Jurkat, Clone E6-1 (cell line): ENCODE measurements at places on chromosomes 5 and 9.

- peak; percentile 15 for DNase-seq
Observed at GRCh38 chr9:129109537-129109903, 1.1 kb downstream of the CRAT start.

GRCh38 chr9:112333639-112334431 is 416 bp upstream of the PTBP3 start:
- DNase-seq: peak; percentile 91

DNA sequence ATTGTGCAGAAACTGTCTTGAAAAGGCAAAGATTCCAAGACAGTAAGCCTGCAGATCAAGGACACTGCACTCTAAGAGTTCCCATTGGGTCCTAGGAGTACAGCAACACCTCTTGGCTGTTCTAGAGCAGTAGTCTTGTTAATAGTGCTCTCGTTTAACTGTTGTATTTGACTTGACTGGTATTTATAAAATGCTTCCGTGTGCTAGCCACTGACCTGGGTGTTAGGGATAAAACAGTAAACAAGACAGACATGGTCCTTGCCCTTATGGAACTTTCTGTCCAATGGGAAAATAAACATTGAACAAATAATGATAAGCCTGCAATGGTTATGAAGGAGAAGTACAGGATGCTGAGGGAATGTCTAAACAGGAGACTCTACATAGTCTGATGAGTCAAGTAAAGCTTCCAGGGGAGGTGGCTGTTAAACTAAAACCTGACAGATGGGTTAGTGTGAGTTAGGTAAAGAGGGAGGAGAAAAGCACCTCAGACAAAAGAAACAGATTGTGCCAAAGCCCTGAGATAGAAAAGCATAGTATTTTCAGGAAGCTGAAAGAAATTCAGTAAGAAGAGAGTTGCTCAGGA is 33.3 kb downstream of the TDRD7 start:
- no peak for DNase-seq

- DNase-seq: no peak
Observed at GRCh38 chr5:115514220-115514619, 30.4 kb downstream of the FEM1C start.

DNA sequence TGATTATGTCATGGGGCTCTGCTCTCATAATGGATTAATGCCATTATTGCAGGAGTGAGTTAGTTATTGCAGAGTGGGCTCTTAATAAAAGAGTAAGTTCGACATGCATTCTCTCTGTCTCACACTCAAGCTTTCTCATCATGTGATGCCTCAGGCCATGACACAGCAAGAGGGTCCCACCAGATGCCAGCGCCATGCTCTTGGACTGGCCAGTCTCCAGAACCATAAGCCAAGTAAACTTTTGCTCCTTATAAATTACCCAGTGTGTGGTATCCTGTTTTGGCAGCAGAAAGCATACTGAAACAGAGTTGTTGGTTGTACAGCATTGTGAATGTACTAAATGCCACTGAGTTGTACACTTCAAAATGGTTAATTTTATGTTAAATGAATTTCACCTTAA is 138.1 kb downstream of the MYO10 start:
- no peak for DNase-seq

DNA sequence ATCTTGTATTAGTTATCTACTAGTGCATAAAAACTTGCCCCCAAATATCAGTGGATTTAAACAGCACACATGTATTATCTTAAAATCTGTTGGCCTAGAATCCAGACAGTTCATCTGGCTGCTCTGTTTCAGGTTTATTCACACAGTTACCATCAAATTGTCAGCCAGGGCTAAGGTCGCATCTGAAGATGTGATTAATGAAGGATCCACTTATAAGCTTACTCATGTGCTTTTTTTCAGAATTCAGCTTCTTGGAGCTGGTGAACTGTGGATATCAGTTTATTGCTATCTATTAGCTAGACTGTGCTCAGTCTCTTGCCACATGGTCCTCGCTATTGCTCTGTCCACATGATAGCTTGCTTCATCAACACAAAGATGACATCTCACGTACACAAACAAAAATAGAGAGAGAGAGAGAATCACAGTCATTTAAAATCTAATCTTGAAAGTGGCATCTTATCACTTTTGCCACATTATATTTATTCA is 81.5 kb downstream of the PRDM9 start:
- no peak for DNase-seq

GRCh38 chr9:108643731-108644510 is 211.9 kb downstream of the ACTL7B start:
- no peak for DNase-seq

DNA sequence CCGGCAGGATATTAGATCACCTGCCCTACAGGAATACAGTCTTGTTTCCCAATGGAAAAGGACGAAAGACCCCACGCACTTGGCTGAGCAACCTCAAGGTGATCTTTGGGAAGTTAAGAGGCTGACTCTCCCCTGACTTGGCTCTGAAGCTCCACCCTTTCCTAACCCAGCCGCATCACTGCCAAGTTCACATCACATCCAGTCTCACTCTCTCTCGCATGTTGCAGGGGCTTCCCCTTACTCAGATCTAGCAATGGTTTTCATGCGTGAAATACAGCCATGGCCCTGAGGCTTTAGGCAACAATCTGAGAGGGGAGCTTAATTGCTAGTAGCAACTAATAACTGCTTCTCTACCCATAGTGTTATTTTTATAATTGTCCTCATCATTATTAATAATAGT is 211.6 kb downstream of the DOCK8 start:
- DNase-seq: no peak

- DNase-seq: no peak
Observed at GRCh38 chr5:95942414-95942813, 19.2 kb downstream of the ELL2 start.

DNA sequence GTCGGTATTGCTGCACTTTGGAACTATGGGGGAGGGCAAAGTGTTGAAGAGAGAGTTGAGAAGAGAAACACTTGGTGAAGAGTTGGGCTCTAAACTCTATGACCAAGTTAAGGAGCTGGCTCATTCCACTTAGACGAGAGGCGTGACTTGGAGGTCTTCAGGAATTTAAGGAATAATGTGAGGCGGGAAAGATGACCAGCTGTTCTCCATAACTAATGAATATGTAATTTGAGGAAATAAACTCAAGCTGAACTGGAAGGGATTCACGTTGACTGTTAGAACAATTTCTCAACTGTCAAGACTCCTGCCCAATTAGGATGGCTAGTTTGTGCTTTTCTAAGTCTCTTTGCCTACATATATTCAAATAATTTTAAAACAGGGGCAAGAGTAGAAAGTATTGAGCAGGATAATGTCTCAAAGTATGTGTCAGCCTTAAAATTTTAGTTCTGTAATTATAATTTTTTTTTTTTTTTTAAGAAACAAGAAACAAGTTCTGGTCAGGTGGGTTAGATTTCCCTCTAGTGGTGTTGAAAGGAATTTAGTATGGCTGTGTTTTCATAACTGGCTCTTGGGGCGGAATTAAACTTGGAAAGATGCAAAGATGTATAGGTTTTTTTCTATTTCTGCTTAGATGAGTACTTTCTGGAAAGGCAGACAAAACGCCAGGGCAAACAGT is 33.4 kb downstream of the TMEM252 start:
- DNase-seq: peak; percentile 26

GRCh38 chr9:72579190-72579589 is 57.8 kb downstream of the TMC1 start:
- DNase-seq: no peak

GRCh38 chr5:81848362-81848880 is 97.5 kb upstream of the SSBP2 start:
- DNase-seq: no peak

GRCh38 chr5:170333161-170333910 is 35.8 kb upstream of the LCP2 start:
- peak; percentile 73 for DNase-seq

- no peak for DNase-seq
Observed at GRCh38 chr9:132210472-132211145, 48.8 kb downstream of the NTNG2 start.

GRCh38 chr5:150589862-150590601 is 50.4 kb upstream of the SYNPO start:
- no peak for DNase-seq

- no peak for DNase-seq
Observed at GRCh38 chr5:102853680-102854079, 98.6 kb downstream of the PAM start.

DNA sequence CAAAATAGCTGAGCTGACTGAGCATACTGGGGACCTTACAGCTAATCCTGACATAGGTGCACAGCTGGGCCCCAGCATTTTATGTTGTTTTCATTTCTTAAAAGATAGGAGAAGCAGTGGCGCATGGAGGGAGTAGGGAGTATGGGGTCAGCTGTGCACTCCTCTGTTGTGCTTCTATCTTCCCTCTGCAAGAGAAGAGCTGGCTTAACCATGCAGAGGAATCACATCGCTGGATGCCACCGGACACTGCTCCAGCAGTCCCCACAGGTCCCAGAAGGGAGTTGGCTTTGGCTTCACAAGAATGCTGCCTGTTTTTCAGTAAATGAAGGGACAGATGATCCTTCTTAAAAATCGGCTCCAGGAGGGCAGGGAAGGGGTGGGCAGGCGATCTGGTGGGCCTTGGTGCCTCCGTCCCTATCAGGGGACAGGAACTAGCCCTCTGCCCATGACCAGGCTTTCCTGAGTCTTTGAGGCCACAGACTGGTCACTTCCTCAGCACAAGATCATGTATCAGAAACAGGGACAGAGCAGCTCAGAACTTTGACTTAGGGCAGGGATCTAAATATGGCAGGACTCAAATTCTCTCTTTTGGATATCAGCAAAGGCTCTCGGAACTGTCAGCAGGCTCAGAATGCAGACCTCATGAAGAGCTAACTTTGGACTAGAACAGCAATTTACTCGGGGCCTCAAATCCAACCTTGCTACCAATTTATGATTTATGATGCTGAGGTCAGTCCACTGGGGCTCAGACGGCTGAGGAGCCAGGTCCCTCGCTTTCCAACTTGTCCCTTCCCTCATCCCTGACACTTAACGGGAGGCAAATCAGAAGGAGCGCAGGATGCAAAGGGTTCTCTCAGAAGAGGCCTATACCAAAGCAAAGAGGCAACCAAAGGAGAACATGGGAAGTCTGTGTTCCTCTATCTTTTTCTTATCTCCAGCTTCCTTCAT is 47.2 kb downstream of the MARCHF3 start:
- no peak for DNase-seq

DNA sequence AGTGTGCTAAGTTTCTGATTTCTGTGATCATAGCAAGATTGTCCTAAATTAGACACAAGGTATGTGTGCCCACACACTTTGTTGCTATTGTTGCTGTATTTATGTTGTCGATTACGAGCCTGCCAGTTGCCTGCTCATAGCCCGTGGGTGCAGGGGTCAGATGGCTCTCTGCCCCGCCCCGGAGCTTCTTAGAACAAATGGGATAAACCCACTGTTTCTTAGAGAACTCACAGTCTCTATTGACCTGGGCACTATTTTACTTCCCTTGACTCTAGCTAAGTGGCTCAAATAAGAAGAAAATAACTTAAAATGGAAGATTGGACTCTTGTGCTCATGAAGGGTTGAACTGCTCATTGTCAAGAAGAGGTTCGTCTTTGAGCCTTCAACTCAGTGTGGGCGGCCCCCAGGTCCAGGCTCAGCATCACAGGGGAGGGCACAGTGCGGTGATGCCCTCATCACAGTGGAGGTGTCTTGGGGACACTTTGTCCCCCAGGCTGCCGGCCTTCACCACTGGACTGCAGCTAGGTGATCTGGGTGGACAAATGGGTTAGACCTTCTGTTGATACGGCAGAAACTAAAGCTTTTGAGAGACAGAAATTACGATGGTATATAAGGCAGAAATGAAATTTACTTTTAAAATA is 155.5 kb downstream of the TENT4A start:
- DNase-seq: no peak

DNA sequence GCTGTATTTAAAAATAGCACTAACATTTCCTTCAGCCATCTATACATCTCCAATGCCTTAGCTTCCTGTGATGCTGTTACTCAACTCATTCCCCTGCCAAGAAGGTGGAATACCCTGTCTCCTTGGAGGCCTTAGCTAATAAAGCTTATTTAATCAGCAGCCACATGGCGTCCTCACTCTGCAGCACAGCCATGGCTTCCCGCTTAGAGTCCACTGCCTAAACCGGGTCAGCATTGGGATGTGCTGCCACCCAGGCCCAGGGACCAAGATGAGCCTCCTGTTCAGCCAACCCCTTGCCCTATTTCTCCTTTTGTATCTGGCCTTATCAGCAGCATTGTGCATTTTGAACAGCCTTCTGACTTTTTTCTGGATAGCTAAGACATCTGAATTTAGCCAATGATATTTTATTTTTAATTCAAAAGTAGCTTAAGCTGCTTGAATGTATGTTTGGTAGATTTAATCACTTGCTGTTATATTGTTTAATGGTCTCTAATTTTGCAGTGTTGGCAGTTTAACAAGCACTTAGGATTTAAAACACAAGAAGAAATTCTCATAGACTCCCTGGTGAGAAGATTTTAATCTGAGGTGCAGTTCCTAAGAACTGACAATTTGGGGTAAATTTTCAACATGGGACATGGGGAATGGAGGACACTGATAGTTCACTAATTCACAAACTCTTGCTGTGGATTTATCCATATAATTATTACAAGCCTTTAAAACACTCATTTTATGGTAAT is 113.0 kb downstream of the RPS23 start:
- no peak for DNase-seq

- no peak for DNase-seq
Observed at GRCh38 chr5:126736141-126736540, 40.8 kb upstream of the LMNB1 start.

DNA sequence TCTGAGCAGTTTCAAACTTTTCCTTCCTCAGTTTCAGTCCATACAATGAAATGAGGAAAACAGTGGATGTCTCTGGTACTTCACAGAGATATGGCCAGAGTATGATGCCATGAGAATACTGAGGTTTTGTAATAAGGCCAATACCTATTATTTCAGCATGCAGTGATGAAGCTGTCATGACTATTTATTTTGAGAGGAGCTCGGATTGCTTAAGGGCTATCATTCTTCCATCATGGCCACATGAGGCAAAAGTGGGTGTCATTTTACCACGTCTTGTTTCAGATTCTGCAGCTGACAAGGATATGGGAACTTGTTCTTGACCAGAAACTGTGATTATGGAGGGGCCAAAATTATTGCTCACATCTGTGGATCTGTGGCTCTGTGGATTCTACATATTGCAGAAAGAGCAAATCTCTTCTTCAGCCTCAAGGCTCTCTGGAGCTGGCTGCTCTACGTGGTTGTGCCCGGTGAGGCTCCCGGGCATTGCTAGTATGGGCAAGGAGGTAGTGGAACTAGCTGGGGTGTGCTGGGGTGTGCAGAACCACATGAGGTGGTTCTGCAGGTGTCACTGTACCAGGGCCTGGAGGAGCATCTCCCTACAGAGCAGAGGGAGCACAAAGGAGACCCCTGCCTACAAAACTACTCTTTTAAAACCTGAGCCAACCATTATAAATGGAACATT is 180.3 kb downstream of the SEMA6A start:
- no peak for DNase-seq
